NCI-H1048 (cell line): ENCODE measurements at places on chromosomes 1 and 21.
A peak's percentile ranks its signal among the peaks of the same experiment; 100 is the strongest.

GRCh38 chr1:167066333-167067122 is 23.6 kb downstream of the GPA33 start:
- peak; percentile 72 for DNase-seq

GRCh38 chr1:233879841-233880240 is 24.6 kb upstream of the SLC35F3 start:
- no peak for DNase-seq

- no peak for DNase-seq
Measured at GRCh38 chr1:44784094-44785028, 3.6 kb downstream of the BEST4 start.

DNA sequence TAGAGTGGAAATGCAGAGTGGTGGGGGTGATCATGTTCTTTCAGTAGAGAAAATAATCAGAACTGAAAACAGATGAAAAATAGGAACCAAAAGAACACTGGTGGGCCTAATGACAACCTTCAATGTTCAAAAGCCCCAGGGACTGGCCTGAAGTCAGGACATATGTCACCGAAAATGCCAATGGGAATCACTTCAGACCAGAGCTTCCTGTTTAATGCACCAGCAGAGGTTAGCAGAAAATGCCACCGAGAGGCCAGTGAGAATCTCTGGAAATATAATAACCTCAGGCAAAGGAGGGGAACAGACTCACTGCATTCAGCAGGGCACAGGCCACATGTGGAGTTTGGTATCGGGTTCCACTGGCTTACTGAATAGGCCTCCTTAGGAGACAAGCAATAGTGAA is 15.9 kb upstream of the CD58 start:
- no peak for DNase-seq

GRCh38 chr1:20962576-20963258 is 175.6 kb upstream of the HP1BP3 start:
- DNase-seq: no peak

GRCh38 chr1:109185990-109186732 is 27.6 kb upstream of the SARS1 start:
- no peak for DNase-seq

- no peak for DNase-seq
Measured at GRCh38 chr1:230540421-230541155, 101.7 kb upstream of the COG2 start.

- DNase-seq: no peak
Measured at GRCh38 chr1:82517586-82517985, 716.9 kb downstream of the ADGRL2 start.

DNA sequence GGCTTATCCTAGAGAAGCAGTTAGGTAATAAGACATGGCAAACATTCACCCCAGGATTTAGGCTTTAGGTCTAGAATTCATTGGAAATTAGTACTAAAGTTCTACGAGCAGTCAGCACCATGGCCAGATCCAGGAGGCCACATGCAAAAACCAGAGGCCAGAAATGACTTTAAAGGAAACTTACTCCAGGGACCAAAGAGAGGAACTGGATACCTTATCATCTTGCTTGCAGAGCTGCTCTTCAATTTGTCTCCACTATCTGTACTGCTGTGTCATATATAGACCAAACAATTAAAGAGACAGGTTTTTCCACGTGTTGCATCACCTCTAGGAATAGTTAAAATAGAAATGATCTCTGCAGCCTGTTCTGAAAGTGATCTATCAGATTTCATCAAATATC is 127.8 kb downstream of the LMX1A start:
- no peak for DNase-seq

DNA sequence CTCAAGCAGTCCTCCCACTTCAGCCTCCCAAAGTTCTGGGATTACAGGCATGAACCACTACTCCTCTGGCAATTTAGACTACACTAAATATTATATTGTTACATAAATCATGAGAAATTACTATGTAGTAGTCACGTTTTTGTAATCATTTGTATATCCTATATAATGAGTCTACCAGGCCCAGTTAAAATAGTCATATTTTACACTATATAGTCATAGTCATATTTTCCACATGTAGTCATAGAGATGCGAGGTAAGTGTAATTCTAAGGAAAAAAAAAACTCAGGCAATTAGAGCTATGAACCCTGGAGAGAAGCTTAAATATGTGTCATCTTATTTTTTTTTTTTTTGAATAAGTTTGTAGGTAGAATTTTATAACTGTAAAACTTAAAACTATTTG is 90.0 kb downstream of the FNBP1L start:
- DNase-seq: no peak

DNA sequence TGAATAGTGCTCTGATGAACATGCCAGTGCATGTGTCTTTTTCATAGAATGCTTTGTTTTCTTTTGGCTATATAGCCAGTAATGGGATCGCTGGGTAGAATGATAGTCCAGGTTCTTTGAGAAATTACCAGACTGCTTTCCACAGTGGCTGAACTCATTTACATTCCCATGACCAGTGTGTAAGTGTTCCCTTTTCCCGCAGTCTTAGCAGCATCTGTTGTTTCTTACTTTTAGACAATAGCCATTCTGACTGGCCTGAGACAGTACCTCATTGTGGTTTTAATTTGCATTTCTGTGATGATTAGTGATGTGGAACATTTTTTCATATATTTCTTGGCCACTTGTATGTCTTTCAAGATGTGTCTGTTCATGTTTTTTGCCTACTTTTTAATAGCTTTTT is 784.5 kb downstream of the USP25 start:
- peak; percentile 19 for DNase-seq

- DNase-seq: no peak
Measured at GRCh38 chr1:94929351-94930217, 2.7 kb upstream of the CNN3 start.

DNA sequence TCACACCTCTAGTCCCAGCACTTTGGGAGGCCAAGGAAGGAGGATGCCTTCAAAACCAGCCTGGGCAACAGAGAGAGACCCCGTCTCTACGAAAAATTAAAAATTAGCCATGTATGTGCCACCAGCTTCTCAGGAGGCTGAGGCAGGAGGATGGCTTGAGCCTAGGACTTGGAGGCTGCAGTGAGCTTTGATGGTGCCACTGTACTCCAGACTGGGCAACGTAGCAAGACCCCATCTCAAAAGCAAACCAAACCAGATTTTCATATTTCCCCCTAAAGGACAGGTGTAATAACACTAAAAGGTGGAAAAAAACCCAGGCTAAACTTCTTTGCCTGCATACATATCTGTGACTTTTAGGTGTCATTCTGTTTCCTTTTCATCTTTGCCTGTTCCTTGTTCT is 3.7 kb downstream of the UCK2 start:
- no peak for DNase-seq

GRCh38 chr1:2455757-2456156 is 20.3 kb upstream of the PLCH2 start:
- no peak for DNase-seq

DNA sequence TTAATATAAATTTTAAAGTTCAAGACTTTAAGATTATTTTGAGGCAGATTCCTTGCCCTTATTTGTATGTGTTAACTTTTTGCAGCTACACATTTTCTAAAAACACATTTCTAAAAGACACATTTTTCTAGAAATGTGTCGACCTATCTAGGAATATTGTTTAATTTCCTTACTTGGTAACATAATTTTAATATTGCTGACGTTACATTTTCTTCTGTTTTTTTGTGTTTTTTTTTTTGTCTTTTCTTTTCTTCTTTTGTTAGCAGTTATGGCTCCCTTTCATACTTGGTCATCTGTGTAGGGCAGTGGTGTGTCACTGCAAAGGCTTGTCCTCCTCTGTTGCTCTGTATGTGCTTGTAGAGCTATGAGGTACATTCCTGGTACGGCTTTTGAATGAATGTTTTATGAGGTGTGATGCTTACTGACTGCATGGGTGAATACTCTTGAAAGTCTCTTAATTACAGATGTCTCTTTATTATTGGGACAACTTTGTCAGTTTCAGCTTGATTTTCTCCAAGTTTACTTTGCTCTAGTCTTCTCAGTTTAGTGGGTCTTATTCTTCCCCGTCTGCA is 30.1 kb downstream of the LRRC8D start:
- no peak for DNase-seq

GRCh38 chr21:21612466-21612865 is 614.3 kb downstream of the NCAM2 start:
- no peak for DNase-seq

DNA sequence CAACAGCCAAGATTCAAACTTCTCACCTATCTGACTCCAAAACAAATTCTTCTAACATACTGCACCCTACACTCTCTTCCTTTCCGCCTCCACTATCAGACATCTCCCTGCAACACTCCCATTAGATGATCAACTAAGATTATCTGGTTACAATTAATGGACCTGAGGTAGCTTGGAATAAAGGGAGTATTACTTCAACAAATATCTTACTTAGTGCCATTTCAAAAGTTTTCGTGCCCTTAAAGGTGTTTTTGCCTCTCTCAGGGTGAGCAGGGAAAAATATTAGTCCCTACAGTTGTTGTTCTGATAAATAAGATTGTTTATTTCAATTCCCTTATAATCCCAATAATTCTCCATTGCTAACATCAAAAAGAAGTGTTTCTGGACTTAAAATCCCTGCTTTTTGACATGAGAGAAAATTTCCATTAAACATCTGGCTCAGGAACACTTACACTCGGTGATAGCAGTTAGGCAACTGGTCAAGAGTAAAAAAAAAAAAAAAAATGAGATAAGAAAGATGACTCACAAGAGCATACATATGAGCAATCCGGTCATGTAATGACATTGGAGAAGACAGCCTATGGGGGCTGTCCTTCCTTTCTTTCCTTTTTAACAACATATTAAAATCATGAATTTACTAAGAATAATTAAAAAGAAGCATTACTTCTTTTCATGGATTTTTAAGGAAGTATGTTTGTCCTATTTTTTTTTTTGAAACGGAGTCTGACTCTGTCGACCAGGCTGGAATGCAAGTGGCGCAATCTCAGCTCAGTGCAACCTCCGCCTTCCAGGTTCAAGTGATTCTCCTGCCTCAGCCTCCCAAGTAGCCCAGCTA is 7.6 kb downstream of the RSBN1 start:
- DNase-seq: no peak

GRCh38 chr1:202702088-202702487 is 8.2 kb downstream of the SYT2 start:
- DNase-seq: no peak

GRCh38 chr1:29148656-29149491 is 25.2 kb upstream of the TMEM200B start:
- DNase-seq: no peak

DNA sequence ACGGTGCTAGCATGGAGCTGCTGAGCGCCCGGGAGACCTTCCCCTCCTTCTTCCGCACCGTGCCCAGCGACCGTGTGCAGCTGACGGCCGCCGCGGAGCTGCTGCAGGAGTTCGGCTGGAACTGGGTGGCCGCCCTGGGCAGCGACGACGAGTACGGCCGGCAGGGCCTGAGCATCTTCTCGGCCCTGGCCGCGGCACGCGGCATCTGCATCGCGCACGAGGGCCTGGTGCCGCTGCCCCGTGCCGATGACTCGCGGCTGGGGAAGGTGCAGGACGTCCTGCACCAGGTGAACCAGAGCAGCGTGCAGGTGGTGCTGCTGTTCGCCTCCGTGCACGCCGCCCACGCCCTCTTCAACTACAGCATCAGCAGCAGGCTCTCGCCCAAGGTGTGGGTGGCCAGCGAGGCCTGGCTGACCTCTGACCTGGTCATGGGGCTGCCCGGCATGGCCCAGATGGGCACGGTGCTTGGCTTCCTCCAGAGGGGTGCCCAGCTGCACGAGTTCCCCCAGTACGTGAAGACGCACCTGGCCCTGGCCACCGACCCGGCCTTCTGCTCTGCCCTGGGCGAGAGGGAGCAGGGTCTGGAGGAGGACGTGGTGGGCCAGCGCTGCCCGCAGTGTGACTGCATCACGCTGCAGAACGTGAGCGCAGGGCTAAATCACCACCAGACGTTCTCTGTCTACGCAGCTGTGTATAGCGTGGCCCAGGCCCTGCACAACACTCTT is 1.1 kb downstream of the TAS1R3 start:
- DNase-seq: no peak

DNA sequence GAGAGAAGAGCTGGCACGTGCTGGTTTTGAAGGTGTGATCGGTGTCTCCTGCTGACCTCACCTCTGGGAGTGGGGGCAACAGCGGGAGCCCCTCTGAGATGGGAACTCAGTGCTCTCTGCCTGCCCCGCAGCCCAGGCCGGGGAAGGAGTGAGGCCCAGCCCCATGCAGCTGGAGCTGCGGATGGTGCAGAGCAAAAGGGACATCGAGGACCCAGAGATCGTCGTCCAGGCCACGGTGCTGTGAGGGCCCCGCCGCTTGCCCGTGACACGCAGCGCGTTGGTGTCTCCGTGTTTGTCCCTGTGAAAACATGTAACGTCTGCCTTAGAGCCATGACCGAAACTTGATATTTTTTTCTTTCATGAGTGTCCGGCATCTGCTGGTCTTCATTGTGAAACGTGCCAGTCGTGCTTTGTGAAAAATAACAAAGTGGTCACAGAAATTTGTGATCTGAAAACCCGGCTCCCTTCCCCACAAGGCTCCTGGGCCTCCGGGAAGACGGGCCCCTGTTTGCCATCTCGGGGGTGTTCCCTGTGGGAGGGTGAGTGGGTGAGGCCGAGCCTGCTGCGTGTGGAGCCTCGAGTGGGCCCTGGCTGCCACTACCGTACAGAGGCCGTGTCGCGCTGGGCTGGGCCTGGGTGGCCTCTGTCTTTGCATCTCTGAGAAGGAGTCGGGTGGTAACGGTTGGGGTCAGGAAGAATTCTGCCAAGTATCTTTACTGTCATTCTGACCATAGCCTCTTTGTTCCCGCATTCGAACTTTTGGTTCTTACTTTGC is 20.1 kb downstream of the CSTB start:
- DNase-seq: no peak

- no peak for DNase-seq
Measured at GRCh38 chr1:225848030-225848955, 33.9 kb downstream of the TMEM63A start.

DNA sequence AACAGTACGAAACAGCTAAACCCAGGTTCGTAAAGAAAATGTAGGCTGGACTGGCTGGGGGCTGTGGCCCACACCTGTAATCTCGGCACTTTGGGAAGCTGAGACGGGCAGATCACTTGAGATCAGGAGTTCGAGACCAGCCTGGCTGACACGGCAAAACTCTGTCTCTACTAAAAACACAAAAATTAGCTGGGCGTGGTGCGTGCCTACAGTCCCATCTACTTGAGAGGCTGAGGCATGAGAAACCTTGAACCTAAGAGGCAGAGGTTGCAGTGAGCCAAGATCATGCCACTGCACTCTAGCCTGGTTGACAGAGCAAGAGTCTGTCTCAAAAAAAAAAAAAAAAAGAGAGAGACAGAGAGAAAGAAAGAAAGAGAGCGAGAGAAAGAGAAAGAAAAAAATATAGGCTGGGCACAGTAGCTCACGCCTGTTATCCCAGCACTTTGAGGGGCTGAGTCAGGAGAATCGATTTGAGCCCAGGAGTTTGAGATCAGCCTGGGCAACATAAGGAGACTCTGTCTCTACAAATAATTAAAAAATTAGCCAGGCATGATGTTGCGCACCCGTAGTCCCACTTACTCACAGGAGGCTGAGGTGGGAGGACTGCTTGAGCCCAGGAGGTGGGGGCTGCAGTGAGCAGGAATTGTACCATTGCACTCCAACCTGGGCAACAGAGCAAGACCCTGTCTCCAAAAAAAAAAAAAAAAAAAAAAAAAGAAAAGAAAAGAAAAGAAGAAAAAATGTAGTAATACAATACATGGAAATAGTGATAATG is 35.7 kb downstream of the CAPZB start:
- DNase-seq: no peak
